ENCODE measurements at places on chromosomes 1 and 21. TPM values are rescaled to one million over a fixed set of nuclear protein-coding genes. Genes with fewer than 3 reads are reported as not detected.

DNA sequence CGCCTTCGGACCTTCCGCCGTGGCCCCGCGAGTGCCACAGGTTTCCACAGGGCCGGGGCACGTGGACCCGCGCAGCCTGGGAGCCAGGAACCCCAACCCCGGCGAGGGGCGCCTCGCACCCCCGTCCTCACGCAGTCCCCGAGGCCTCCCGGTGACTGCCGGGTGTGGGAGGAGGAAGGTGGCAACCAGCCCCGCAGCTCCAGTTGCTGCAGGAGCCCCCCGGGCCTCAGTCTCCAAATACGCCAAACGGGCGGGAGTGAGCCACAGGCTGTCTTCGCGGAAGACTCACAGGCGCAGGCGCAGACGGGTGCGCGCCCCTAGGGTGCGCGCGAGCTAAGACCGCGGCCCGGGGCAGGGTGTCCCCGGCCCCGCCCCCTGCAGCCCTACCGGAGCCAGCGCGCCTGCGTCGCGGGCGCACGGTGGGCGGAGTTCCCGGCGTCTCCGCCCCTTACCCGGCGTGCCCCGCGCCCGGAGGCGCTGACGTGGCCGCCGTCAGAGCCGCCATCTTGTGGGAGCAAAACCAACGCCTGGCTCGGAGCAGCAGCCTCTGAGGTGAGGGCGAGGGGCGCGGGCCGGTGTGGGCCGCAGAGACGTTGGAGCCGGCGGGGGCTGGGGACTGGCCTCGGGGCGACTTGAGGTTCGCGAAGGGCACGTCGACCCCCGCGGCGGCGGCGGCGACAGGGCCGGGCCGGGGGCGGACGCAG lies at the start of gene ARF1:
Gene ARF1 (plus strand): TSS at position 495 of the 704 bp plus-strand sequence. CDS start 14,407 bp downstream, outside the sequence.
- peaks cover 51% of the 10 kb centered on the region for H3K4me1 ChIP-seq
- peak within 1 kb of the TSS; percentile 90 for H3K4me3 ChIP-seq
- peak; percentile 94 for DNase-seq
- H3K27me3 ChIP-seq: no peaks in the 10 kb centered on the region

DNA sequence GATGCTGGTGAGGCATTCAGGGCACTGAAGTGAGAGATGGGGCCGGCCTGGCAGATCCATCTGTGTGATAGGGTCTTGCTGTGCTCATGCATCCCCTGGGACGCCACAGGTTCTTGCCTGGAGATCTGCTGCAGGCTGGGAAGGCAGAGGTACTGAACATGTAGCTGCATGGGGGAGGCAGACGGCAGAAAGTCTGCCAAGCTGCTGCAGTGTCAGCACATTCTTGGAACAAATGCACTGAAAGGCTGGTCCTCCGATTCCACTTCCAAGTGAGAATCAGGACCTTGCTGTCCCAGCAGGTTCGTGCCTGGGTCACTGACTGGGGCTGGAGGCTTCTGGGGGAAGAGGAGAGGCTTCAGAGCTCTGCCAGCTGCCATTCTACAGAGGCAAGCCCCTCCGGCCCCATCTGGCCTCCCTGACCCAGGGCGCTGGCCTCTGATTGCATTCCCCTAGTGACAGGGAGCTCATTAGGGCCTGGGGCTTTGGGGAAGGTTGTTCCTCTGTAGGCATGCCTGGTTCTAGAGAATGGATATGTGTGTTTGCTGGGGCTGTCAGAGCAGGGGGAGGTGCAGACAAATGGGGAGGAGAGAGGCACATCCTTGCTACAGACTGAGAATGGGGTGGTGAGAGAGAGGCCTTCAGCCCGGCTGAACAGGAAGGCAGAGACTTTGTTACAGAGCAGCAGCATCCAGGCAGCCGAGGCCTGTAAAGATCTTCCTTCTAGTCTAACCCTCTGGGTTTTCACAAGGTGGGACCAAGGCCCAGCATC lies 174.0 kb downstream of the TRABD2B start:
- H3K4me1 ChIP-seq: no peaks in the 10 kb centered on the region
- H3K36me3 ChIP-seq: no peaks in the 10 kb centered on the region
- no peaks in the 10 kb centered on the region for H3K27me3 ChIP-seq
- no peak overlapping the region for H3K4me3 ChIP-seq
- H3K27ac ChIP-seq: no peak overlapping the region

Gene PEAR1
- total RNA-seq: not detected

Gene TMEM200B
- not detected for total RNA-seq

Gene TMEM240
- total RNA-seq: 0.28 TPM

DNA sequence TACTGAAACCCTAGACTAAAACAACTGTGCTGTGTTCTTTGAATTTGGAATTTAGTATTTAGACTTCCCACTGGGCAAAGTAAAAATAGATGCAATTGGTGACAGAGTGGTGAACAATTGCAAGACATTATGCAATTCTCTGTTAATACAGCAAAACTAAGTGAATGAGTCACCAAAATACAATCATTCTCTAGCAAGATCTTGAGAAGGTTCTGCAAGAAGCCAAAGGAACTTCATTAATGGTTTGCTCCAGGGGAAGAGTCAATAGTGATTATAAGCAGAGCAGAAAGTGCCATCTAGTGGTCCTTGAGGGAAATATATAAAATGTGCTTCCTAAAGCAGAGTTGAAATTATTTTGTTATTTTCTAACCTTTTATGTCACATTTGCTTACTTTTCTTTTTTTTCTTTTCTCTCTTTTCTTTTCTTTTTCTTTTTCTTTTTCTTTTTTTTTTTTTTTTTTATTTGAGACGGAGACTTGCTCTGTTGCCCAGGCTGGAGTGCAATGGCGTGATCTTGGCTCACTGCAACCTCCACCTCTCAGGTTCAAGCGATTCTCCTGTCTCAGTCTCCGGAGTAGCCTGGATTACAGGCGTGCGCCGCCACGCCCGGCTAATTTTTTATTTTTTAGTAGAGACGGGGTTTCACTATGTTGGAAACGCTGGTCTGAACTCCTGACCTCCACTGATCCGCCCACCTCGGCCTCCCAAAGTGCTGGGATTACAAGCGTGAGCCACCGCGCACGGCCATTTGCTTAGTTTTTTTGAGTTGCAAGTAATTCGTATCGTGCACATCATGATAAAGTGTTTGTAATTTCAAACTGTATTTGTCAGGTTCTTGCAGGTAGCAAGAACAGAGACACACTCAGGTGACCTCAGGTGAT lies 99.2 kb downstream of the CTH start:
- H3K4me1 ChIP-seq: no peaks in the 10 kb centered on the region
- no peak overlapping the region for H3K4me3 ChIP-seq
- no peak overlapping the region for H3K27ac ChIP-seq
- no peaks in the 10 kb centered on the region for H3K36me3 ChIP-seq
- no peak for DNase-seq

Gene LIPI
- not detected for total RNA-seq

DNA sequence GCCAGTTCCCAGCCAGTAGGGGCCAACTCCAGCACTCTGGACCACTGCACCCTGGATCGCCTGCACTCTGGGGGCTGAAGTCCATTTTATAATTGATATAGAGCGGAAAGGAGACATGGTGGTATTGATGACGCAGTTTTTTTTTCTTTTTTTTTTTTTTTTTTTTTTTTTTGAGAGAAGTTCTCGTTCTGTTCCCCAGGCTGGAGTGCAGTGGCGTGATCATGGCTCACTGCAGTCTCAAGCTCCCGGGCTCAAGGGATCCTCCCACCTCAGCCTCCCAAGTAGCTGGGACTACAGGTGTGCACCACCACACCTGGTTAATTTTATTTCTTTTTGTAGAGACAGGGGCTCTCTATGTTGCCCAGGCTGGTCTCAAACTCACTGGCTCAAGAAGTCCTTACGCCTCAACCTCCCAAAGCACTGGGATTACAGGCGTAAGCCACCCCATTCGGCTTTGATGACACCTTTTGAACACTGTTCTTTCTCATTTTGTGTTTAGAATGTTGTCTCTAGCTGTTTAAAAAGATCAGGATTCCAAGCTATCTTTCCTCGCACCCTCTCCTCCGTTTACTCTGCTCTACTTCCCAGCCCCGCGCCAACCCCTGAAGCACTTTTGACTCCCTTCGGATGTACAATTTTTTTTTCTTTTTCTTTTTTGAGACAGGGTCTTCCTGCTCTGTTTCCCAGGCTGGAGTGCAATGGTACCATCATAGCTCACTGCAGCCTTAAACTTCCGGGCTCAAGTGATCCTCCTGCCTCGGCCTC lies 960 bp downstream of the MX2 start:
- no peaks in the 10 kb centered on the region for H3K27me3 ChIP-seq
- peaks cover 62% of the 10 kb centered on the region for H3K4me1 ChIP-seq
- DNase-seq: no peak

DNA sequence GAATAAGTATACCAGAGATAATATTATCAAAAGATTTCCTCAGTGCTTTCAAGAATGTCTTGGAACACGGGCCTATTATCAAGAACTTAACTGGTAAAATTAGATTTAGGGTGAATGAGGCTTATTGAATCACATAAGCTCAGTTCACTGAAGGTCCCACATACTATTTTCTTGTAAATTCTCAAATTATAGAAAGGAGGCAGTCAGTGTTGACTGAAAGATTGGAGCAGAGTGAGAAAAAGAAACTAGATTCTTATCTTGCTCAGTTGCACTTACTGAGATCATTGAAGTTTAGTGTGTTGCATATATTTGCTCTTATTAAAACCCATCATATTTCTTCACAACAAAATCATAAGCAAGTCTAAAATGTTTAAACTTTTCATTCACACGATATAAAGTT lies 3.9 kb upstream of the RGS1 start:
- H3K36me3 ChIP-seq: peaks cover 29% of the 10 kb centered on the region
- H3K27me3 ChIP-seq: no peaks in the 10 kb centered on the region
- H3K27ac ChIP-seq: peak overlapping the region; percentile 38

- H3K27me3 ChIP-seq: no peaks in the 10 kb centered on the region
- no peak overlapping the region for H3K27ac ChIP-seq
- no peaks in the 10 kb centered on the region for H3K36me3 ChIP-seq
- H3K4me3 ChIP-seq: no peak overlapping the region
- no peak for DNase-seq
Observed at GRCh38 chr1:164602480-164603093, 43.6 kb downstream of the PBX1 start.

DNA sequence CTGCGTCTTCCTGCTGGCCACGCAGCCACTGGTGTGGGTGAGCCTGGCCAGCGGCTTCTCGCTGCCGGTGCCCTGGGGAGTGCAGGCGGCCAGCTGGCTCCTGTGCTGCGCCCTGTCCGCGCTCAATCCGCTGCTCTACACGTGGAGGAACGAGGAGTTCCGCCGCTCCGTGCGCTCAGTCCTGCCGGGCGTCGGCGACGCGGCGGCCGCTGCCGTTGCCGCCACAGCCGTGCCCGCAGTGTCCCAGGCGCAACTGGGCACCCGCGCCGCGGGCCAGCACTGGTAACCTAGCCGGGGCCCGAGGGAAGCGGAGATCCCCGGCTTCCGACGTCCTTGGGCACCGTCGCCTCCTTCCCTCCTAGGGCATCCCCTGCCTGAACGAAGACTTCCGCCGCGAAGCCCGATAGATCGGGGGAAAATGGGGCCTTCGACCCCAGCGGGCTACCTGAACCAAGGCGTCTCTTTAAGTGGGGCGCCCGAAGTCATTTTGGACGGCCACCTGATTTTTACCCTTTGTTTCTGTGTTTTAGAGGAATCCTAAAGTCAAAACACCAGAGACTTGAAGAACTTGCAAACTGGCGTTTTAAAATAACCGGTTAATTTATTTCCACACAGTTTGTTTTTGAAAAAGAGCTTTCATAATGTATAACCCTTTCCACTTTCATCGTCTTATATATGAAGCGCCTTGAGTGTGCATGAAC lies 2.0 kb downstream of the GPR88 start:
- peaks cover 13% of the 10 kb centered on the region for H3K4me1 ChIP-seq
- H3K27me3 ChIP-seq: peaks cover 57% of the 10 kb centered on the region
- no peak overlapping the region for H3K27ac ChIP-seq
- peak overlapping the region; percentile 43 for H3K4me3 ChIP-seq

Gene PDC
- not detected for total RNA-seq

GRCh38 chr1:81020506-81020905 lies 780.2 kb upstream of the ADGRL2 start:
- H3K4me3 ChIP-seq: no peak overlapping the region
- H3K36me3 ChIP-seq: no peaks in the 10 kb centered on the region
- H3K27me3 ChIP-seq: no peaks in the 10 kb centered on the region
- no peak overlapping the region for H3K27ac ChIP-seq
- no peaks in the 10 kb centered on the region for H3K4me1 ChIP-seq

Gene DAB1
- 4.0 TPM for total RNA-seq

- DNase-seq: no peak
- no peak overlapping the region for H3K4me3 ChIP-seq
- H3K36me3 ChIP-seq: no peaks in the 10 kb centered on the region
- no peak overlapping the region for H3K27ac ChIP-seq
- H3K4me1 ChIP-seq: no peaks in the 10 kb centered on the region
Observed at GRCh38 chr21:27406300-27407009, 439.6 kb upstream of the ADAMTS5 start.

- DNase-seq: peak; percentile 25
- H3K27ac ChIP-seq: no peak overlapping the region
- peaks cover 22% of the 10 kb centered on the region for H3K4me1 ChIP-seq
- H3K27me3 ChIP-seq: peaks cover 26% of the 10 kb centered on the region
Observed at GRCh38 chr1:116128664-116129063, 17.5 kb downstream of the MAB21L3 start.

Gene UCK2
- 32.1 TPM for total RNA-seq

- H3K27ac ChIP-seq: no peak overlapping the region
- H3K27me3 ChIP-seq: peaks cover 60% of the 10 kb centered on the region
- no peak overlapping the region for H3K4me3 ChIP-seq
- no peak for DNase-seq
- no peaks in the 10 kb centered on the region for H3K36me3 ChIP-seq
Observed at GRCh38 chr1:26154750-26155149, 4.1 kb upstream of the FAM110D start.

DNA sequence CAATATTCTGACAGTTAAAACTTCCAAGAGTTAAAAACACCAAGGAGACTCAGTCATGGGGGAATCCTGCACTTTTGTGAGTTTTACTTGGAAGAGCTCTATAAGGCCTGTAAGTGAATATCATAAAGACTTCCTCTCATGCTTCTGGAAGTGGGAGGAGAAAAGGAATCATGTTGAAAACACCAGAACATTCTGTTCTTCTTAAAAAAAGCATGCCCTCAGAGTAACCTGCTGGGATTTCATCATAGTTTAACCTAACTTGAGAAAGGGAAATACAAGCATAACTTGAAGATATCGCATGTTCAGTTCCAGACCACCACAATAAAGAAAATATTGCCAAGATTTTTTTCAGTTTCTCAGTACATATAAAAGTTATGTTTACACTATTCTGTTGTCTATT lies 51.9 kb downstream of the COL11A1 start:
- no peak for DNase-seq
- no peaks in the 10 kb centered on the region for H3K36me3 ChIP-seq
- H3K4me3 ChIP-seq: no peak overlapping the region
- H3K4me1 ChIP-seq: no peaks in the 10 kb centered on the region
- no peak overlapping the region for H3K27ac ChIP-seq
- no peaks in the 10 kb centered on the region for H3K27me3 ChIP-seq

DNA sequence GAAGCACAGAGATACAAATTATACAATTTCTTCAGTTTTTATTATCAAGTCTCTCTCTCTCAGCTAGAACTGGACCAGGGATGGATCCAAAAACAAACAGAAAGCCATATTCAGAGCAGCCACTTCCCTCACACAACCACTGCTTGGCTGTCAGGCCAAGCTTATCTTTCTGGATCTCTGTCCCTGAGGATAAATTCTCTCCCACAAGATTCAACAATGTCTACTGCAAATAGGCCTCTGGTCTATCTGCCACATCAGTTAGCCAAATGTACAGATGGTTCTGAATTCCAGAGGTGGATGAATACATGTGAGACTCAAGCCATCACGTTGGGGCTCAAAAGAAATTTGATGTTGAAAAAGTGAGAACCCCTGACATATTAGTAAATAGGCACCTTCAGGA lies 350.9 kb downstream of the LTN1 start:
- H3K27me3 ChIP-seq: no peaks in the 10 kb centered on the region
- H3K36me3 ChIP-seq: peaks cover 14% of the 10 kb centered on the region
- no peak overlapping the region for H3K4me3 ChIP-seq
- DNase-seq: no peak
- H3K4me1 ChIP-seq: peaks cover 15% of the 10 kb centered on the region
- no peak overlapping the region for H3K27ac ChIP-seq

Data from activated CD4-positive, alpha-beta memory T cell treated with anti-CD3 and anti-CD28 coated beads, Interleukin-2, amount 10 ng/mL, durations not matched to agents 7 days and 5 days (primary cell).